ENCODE measurements at places on chromosomes 7 and 10.

DNA sequence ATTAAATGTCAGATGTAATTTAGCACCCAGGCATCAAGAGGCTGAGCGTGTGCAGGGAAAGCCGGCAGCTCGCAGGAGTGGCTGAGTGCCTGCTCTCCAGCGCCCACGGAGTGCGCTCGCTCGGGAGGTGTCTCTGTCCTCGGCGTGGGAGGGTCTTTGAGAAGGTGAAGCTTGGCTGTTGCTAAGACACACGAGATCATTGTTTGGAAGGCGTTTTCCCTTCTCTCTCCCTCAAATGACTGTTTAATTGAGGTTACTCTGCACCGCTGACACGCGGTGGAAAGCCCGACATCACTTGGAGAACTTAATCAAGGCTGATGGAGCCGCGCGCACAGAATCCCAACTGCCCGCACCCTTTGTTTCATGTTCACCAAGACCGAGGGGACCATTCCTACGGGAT is 414.6 kb downstream of the DNAJB6 start:
- DNase-seq = no peak

GRCh38 chr7:143973870-143974416 is 19.3 kb downstream of the OR2F1 start:
- DNase-seq = no peak

DNA sequence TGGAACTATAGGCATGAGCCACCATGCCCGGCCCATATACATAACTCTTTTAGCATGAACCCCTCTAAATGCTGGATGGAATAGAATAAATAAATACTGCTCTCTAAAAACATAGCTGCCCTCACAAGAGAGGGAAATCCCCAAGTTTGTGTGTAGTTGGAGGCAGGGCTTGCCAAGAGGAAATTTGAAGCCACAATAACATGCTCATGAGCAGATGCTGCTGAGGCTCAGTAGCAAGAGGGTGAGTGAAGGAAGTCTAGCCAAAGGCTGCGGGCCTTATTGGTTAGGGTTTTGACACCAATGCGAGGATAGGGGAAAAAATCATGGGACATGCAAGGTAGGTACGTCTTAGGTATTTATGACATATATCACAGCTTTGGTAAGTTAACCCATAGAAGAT is 17.3 kb downstream of the TPK1 start:
- peak; percentile 61 for DNase-seq

DNA sequence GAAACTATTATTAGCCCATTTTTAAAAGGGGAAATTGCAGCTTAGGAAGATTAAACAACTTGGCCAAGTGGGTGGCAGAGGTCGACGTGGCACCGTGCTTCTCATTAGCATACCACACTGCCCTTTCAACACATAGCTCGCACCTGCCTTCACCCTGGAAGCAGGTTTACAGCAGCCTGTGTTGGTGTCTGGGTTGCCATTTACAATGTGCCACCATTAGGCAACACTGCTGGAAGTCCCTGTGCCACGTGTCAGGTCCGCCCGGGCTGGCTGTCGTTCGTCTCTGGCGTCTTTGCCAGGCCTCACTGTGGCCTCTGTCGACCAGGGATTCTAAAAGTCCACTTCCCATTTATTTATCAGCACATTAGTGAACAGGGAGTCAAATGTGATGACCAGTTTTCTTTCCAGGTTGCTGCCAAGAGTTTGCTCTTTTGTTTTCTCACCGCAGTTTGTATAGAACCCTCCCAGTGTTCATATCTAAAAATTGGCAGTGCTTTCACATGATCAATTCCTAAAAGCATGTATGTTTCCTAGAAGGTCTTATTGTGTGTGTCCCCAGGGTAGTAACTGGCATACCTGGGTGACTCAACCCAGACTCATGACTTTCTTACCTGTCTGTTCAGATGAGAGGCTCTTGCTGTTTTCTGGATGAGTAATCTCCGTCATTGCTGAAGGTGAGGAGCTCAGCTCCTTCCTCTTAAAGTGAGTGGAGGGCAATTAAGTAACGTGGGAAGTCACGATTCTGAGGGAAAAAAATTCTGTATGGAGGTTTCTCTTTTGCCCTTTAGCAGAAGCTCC is 9.2 kb downstream of the INSIG1 start:
- DNase-seq = no peak

DNA sequence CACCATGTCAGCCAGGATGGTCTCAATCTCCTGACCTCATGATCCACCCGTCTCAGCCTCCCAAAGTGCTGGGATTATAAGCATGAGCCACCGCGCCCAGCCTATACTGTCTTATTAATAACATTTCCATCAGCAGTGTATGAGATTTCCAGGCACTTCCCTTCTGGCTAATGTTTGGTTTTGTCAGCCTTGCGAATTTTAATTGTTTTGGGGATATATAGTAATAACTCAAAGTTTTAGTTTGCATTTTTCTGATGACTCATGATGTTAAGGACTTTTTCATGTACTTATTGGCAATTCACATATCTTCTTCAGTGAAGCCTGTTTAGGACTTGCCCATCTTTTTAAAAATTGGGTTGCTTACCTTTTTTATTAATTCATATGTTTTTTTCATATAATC is 76.0 kb downstream of the TMEM270 start:
- DNase-seq = no peak

DNA sequence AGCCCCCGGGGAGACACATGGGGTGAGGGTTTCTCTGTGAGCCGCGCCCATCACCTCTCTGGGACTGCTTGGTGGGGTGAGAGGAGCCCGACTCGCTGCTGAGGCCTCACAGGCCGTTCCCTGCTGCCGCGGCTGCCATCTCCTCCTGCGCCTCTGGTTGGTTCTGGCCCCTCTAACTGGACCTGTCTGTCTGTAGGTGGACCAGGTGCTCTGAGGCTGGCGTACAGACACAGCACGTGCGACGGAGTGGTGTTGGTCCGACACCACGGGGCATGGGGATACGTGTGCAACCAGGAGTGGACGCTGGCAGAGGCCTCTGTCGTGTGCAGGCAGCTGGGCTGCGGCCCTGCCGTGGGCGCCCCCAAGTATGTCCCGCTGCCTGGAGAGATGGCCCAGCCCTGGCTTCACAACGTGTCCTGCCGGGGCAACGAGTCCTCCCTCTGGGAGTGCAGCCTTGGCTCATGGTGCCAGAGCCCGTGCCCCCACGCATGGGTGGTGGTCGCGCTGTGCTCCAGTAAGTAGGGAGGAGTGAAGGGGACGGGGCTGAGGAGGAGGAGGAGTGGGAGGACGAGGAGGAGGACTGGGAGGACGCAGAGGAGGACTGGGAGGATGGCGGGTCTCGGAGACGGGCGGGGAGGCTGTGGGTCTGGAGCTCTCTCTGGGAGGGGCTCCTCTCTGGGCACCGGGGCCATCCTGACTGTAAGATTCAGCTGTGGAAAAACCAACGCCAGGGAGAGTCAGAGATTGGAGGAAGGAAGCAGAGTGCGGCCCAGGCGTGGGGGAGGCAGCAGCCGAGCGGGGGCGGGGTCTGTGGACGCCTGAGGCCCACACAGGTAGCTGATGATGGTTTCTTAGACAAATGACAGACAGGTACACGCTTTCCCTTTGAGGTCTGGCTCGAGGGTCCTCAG is 2.6 kb downstream of the SCART1 start:
- DNase-seq = no peak

GRCh38 chr7:6502886-6503285 is 48.4 kb downstream of the GRID2IP start:
- no peak for DNase-seq

GRCh38 chr10:79193694-79194382 is 125.1 kb downstream of the ZMIZ1 start:
- DNase-seq = no peak

DNA sequence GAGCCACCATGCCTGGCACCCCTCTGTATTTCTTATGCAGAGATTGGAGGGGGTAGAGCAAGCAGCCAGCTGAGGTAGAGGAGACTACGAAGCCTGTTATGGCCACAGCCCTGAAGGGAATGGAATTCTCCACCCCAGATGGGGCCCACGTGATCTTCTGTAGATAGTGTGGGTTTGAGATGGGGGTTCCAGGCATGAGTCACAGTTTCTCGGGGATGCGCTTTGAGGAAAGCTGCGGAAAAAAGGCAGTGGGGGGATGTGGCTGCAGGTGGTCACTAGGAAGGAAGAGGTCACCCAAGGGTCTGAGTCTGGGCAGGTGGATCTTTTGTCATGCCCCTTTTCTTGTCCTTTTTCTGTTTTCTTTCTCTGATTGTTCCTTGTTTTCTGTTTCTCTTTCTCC is 11.5 kb downstream of the FAM131B start:
- no peak for DNase-seq

GRCh38 chr10:73932620-73933112 is 21.7 kb downstream of the PLAU start:
- no peak for DNase-seq

DNA sequence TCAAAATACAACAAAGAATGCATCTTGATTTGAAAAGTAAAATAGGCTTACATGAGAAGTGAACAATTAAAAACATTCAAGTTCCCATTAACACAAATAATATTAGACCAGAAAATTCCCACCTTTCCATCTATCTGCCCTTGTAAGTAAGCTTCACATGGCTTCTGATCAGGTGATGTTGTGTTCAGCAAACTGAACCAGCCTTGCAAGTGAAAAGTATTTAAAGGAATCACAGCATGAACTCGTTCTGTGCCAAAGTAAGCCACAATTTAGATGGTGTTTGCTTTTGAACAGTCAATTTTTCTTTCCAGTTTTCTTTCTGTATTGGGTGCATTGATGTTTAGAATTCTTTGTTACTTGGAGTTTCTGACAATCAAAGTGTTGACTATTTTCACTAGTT is 347.9 kb downstream of the TNS3 start:
- DNase-seq = no peak

GRCh38 chr7:68205826-68206225 is 1209.2 kb downstream of the TYW1 start:
- no peak for DNase-seq

DNA sequence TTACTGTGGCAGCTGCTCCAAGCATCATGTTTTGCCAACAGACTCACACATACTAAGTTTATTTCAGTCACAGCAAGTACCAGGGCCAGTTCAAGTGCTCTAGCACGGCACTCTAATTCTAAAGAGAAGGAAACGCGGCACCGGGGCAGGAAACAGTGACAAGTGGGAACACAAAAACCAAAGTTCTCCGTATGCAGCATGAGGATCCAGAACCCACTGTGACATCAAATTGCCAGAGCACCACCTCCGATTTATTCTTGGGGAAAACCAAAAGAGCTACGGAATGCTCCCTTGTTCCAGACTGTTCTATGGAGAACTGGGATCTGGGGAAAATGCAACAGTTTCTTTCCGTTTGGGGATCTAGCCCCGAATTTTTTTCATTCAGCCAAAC is 448 bp upstream of the PTER start:
- peak; percentile 43 for DNase-seq

GRCh38 chr7:123627851-123628250 is 26.2 kb downstream of the ASB15 start:
- DNase-seq = no peak

- no peak for DNase-seq
Observed at GRCh38 chr7:66415659-66416265, 210.6 kb downstream of the TPST1 start.

GRCh38 chr10:119243967-119244366 is 36.6 kb downstream of the GRK5 start:
- no peak for DNase-seq

Data from tongue (tissue), 3 donors.